ENCODE measurements at places on chromosomes 1 and 21.

DNA sequence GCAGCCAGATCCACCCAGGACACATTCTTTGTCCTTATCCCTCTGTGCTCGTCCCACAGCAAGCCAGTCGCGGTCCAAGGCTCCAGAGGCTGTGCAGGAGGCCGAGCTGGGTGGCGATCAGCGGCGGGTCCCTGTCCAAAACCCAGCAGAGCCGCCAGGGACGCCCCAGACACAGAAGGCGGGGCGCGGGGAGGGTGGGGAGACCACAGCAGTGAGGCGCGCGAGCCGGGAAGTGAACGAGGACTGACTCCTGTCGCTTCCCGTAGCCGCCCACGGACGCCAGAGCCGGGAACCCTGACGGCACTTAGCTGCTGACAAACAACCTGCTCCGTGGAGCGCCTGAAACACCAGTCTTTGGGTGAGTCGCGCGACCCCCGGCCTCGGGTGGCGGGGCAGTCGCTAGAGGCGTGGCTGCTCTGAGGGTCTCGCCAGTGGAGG is at the start of gene LGALS8:
Gene LGALS8 (plus strand): TSS at position 279 of the 438 bp plus-strand sequence. CDS start 2,089 bp downstream, outside the sequence.
- DNase-seq: peak; percentile 89

DNA sequence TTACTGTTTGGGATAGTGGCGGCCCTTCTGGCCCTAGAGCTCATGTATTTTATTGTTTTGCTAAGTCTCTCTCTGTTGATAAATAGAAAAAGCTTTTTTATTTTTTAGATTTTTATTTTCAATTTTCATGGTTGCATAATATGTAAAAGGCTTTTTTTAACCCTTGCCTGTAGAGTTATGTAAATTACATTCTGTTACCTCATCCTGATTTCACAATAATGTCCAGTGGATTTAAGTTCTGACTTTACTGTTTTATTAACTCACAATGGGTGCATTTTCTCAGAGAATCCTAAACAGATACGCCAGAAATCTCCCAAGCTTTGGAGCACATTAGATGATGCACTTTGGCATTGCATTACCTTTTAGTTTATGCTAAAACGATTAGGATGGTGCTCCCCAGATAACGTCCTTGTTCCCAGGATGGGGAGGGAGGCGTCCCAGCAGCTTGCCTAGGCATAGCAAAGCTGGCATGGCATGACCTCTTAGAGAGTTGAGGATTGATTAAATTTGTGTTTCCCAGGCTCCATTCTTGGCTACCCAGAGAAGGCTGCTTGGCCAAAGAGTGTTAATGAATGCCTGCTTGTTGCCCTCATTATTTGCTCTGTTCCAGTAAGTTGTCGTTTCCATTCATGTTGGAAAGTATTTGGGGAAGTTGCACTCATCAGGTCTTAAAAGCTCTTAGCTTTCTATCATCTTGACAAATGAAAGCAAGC is 17.1 kb downstream of the UTP25 start:
- DNase-seq: no peak

DNA sequence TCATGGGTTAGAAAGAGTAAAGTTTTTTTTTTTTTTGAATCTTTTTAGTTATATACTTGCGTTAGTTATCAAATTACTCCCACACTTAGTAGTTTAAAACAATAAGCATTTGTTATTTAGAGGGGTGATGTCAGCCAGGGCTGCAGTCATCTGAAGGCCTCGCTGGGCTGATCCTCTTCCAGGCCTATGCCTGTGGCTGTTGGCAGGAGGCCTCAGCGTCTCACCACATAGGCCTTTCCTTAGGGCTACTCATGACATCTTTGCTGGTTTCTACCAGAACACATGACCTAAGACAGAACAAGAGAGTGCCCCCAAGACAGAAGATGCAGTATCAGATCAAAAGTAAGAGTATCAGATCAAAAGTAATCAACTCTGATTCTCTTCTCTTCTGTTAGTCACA is 167.4 kb downstream of the HHAT start:
- no peak for DNase-seq

GRCh38 chr1:223842784-223843183 is 3.0 kb downstream of the TP53BP2 start:
- no peak for DNase-seq

GRCh38 chr1:22471078-22471477 is 19.4 kb downstream of the ZBTB40 start:
- DNase-seq: no peak

DNA sequence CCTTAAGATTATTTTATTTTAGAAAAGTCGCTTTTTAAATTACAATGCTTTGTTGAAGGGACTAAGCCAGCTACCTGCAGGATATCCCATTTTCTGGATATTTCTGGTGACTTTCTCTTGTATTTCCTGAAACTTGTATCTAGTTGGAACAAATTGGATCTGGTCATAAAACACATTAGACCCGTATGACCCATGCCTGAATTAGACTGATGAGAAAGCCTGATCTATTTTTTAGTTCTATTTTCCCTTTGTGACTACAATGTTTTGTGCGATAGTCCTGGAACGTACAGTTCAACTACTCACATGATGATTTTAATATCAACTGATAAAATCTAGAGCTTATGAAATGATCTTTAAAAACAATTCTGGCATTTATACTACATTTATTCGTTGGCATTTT is 151.8 kb downstream of the RHOU start:
- DNase-seq: no peak

GRCh38 chr1:211118407-211119102 is 15.4 kb downstream of the KCNH1 start:
- no peak for DNase-seq

GRCh38 chr1:37667023-37667671 is 25.2 kb upstream of the CDCA8 start:
- no peak for DNase-seq

GRCh38 chr1:238248356-238248755 is 357.6 kb upstream of the ZP4 start:
- no peak for DNase-seq

- DNase-seq: peak; percentile 52
Observed at GRCh38 chr1:231421546-231421970, 529 bp downstream of the EGLN1 start.

DNA sequence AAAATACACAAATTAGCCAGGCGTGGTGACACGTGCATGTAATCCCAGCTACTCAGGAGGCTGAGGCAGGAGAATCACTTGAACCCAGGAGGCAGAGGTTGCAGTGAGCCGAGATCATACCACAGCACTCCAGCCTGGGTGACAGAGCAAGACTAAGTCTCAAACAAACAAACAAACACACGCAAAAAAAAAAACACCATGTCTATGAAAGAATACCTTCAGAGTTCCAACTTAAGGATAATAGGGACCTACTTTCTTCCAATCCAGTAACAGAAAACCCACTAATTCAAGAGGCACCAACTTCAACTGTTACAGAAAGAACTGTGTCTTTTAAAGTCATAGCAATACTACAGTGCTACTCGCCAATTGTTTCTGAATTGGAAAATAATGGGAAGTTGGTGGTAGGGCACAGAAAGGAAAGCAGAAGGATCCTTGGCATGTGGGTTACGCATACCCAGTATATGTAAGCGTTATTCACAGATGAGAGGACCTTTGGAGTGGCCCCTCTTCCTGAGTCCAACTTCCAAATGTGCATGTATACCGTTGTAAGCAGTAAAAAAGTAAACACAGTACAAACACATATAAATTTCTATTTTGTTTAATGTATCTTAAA is 87.0 kb downstream of the ACBD6 start:
- DNase-seq: no peak

GRCh38 chr1:218030846-218031245 is 254.2 kb upstream of the RRP15 start:
- no peak for DNase-seq

DNA sequence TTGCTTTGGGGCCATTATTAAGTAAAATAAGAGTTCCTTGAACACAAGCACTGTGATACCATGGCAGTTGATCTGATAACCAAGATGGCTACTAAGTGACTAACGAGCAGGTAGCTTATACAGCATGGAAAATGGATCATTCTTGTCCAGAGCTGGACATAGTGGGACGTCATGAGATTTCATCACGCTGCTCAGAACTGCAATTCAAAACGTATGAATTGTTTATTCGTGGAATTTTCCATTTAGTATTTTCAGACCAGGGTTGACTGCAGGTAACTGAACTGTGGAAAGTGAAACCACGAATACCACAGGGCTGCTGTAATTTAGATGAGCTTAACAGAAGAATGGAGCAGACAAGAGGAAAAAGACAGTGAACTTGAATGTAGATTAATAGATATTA is 38.9 kb downstream of the CCDC18 start:
- DNase-seq: peak; percentile 58

- DNase-seq: no peak
Observed at GRCh38 chr1:25645637-25646400, 29.2 kb downstream of the MAN1C1 start.

GRCh38 chr1:218705391-218705790 is 360.3 kb downstream of the TGFB2 start:
- no peak for DNase-seq

DNA sequence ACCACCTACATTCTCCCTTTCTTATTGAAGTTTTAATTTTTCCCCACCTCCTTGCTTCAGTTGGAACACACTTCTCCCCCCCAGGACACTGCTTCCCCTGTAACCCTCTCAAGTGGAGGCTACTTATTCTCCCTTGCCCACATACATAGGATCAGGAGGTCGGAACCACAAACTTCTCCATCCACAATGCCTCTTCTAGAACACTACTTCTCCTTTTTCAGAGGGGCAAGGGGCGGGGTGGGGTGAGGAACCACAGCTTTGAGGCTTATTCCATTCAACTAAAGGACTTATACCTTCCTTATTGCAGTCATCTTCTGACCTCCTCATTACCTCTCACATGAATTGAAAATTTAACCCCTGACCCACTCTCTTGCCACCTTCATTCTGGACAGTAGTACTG is 81.3 kb downstream of the NEK7 start:
- no peak for DNase-seq

- DNase-seq: no peak
Observed at GRCh38 chr1:213999732-214000131, 12.0 kb downstream of the PROX1 start.

- no peak for DNase-seq
Observed at GRCh38 chr1:1910651-1911331, 4.3 kb upstream of the CALML6 start.

DNA sequence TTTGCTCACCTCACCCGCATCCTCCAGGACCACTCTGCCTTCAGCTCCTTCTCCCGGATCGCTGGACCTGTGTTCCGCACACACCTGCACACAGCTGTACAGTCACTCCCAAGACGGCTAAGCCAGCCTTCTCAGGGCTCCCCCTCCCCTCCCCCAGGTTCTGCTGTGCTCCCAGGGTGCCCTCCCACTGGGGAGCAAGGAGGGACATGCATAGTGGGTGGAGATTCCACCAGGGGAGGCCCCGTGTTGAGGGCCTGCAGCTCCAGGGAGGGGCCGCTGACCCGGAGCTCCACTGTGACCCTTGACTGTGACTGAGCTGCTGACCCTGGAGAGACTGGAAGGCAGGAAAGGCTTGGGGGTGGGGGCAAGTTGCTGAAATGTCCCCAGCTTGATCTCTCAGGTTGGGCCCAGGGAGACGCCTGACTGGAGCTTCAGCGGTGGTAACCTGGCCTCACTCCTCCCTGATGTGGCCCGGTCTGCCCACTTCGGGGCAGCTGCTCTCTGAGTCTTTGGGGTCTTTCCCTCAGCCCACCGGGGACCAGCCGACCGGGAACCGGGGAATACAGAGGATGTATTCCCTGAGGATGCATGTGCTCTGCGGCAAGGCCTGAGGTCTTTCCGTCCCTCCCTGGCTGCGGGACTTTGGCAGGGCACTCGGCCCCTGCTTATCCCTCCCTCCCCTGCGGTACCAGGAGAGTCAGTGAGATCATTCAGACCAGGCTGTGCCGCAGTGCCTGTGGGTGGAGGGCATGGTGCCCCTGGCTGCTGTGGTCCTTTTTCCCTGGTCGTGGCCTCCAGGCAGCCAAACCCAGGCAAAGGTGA is 28.6 kb upstream of the PLCH2 start:
- no peak for DNase-seq

- DNase-seq: no peak
Observed at GRCh38 chr1:100100202-100100601, 32.5 kb downstream of the SASS6 start.

- DNase-seq: no peak
Observed at GRCh38 chr1:156167536-156167935, 14.2 kb downstream of the SEMA4A start.

- DNase-seq: peak; percentile 14
Observed at GRCh38 chr1:150507912-150508864, at the start of gene ECM1. Gene ECM1, plus strand, starts transcription at chr1:150508109. Its CDS starts 101 bp downstream, at chr1:150508210.

DNA sequence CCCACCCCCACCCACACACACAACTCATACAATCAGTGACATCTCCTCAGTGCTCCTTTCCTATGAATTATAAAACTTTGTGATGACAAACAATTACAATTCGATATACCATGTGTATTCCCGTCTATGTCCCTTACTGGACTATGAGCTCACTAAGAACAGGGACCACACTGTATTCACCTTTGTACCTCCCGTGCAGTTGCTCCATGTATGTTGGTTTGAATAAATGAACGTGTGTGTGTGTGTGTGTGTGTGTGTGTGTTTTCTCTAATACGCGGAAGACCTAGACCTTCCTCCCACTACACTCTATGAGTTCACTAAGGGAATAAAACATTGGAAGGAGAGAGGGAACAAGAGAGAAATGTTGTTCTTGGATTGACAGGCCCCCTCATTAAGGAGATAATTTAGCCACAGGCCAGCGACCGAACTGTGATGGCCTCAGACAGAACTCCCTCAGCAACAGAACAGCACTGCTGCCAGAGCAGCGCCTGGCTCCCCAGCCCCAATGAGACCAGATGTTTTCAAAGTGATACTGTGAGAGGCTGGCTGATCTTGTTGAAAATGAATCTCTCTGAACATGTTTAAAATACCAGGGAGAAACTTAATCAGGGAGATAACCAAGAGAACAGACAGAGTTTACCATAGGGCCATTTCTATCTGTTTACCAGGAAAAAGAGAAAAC is 21.7 kb downstream of the BCAR3 start:
- DNase-seq: no peak

DNA sequence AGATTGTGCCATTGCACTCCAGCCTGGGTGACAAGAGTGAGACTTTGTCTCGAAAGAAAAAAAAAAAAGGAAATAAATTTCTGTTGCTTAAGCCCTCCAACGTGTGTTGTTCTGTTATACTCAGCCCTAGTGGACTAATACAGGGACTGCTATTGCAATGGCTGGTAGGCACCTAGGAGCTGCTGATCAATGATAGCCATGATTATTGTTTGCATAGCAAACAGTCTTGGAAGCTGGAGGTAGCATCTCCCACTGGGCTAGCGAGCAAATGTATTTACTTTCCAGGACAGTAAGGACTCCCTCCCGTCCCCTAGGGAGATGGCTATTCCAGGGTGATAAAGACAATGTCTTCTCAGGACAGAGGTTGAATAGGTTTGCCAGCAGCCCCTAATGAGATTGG is 13.5 kb upstream of the TNFRSF8 start:
- DNase-seq: no peak

GRCh38 chr1:226730836-226731235 is 8.2 kb downstream of the ITPKB start:
- DNase-seq: no peak

DNA sequence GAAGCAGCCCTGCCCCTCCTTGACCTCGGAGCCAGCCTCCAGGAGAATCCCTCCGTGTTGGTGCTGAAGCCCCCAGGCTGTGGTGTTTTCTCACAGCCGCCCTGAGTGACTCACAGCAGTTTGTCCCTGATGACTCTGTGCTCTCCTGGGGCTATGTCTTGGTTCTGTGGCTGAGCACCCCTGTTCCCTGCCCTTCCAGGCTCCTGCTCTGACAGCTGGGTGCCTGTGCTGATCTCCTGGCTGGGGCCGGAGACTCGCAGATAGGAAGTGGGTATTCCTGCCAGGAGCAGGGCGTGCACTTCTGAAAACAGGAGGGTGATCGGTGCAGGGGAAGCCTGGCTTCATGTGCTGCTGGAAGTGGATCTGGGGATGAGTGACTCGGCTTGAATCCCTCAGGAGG is 34.5 kb downstream of the POFUT2 start:
- no peak for DNase-seq
